ENCODE measurements at places on chromosomes 5 and 9. TPM values are rescaled to one million over a fixed set of nuclear protein-coding genes. Genes with fewer than 3 reads are reported as not detected.
A peak's percentile ranks its signal among the peaks of the same experiment; 100 is the strongest.

- no peaks in the 10 kb centered on the region for H3K27me3 ChIP-seq
- no peak overlapping the region for H3K27ac ChIP-seq
- DNase-seq, result no peak
Observed at GRCh38 chr9:18799428-18799827, 233.6 kb downstream of the SAXO1 start.

GRCh38 chr5:94564812-94565211 is 53.6 kb downstream of the KIAA0825 start:
- no peaks in the 10 kb centered on the region for H3K27me3 ChIP-seq
- DNase-seq, result no peak
- H3K4me1 ChIP-seq, result peaks cover 1% of the 10 kb centered on the region
- H3K27ac ChIP-seq, result no peak overlapping the region
- H3K36me3 ChIP-seq, result no peaks in the 10 kb centered on the region

DNA sequence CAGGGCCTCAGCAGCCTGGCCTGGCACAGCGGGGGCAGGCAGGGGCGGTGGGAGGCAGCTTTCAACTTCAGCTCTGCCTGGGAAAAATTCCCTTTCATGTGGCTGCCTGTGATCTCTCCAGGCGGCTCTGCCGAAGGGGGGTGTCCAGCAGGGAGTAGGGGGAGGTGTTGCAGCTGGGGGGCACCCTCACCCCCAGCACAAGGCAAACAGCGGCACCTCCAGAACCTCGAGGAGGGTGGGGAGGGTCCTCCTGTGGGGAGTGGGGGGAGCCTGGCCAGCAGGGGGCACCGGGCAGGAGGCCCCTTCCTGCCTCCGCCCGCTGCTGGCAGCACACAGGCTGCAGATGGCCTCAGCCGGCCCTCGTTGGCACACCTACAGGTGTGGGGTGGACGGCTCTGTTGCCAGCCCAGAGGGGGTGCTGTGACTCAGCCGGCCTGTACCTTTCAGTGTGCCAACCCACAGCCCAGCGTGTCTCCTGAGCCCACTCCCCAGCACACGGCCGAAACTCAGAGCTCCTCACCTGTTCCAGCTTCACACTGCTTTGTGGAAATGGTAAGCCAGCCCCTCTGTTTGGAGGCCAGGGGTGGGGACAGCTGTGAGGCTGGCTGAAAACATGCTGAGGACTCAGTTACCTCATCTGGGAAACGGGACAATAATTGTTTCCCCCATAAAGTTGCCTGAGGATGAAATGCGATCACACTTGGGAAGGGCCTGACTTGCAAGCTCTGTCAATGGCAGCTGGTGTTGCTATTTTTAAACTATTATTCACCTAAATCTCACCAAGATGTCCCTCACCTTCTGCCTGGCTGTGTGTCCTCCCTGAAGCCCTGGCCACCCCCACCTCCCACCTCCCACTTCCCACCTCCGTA is 37.0 kb downstream of the CXXC5 start:
- no peak for DNase-seq
- no peaks in the 10 kb centered on the region for H3K27me3 ChIP-seq
- H3K4me3 ChIP-seq, result no peak overlapping the region
- peak overlapping the region; percentile 76 for H3K27ac ChIP-seq
- peaks cover 43% of the 10 kb centered on the region for H3K36me3 ChIP-seq

GRCh38 chr9:15622318-15622971 is 69.6 kb downstream of the CCDC171 start:
- H3K27ac ChIP-seq, result no peak overlapping the region
- no peaks in the 10 kb centered on the region for H3K27me3 ChIP-seq
- no peak overlapping the region for H3K4me3 ChIP-seq
- peaks cover 4% of the 10 kb centered on the region for H3K36me3 ChIP-seq

GRCh38 chr5:86542532-86542931 is 75.2 kb upstream of the COX7C start:
- H3K4me3 ChIP-seq, result no peak overlapping the region
- no peak overlapping the region for H3K27ac ChIP-seq
- H3K4me1 ChIP-seq, result no peaks in the 10 kb centered on the region
- H3K27me3 ChIP-seq, result peaks cover 2% of the 10 kb centered on the region
- H3K36me3 ChIP-seq, result no peaks in the 10 kb centered on the region

GRCh38 chr5:146399481-146399880 is 47.7 kb upstream of the TCERG1 start:
- H3K27me3 ChIP-seq, result peaks cover 33% of the 10 kb centered on the region
- H3K4me1 ChIP-seq, result no peaks in the 10 kb centered on the region
- no peaks in the 10 kb centered on the region for H3K36me3 ChIP-seq
- no peak overlapping the region for H3K4me3 ChIP-seq

DNA sequence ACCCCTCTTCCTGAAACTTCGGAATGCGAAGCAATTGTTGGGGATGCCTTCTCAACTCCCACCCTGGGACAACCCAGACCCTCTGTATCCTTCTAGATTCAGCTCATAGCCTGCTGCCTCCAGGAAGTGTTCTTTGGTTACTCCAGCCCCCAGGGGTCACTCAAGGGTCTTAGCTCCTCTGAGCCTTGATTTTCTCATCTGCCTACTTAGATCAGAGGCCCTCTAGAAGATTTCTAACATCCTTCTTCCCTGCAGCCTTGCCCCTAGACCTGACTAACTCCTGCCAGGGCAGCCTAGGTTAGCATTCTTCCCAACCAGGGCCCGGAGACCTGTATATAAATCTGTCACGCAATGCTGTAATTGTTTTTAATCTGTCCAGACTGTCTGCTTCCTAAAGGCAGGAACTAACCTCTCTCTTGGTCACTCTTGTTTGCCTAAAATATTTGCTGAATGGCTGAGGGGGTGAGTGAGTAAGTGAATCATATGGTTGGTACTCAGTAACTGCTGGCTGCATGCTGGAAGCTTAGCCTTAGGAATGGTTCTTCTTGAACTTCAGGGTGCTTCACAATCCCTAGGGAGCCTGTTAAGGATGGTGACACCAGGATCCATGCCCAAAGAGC is 8.2 kb downstream of the GALNT10 start:
- H3K4me3 ChIP-seq, result peak overlapping the region; percentile 14
- peak overlapping the region; percentile 85 for H3K27ac ChIP-seq
- H3K36me3 ChIP-seq, result peaks cover 34% of the 10 kb centered on the region
- no peak for DNase-seq
- peaks cover 81% of the 10 kb centered on the region for H3K4me1 ChIP-seq
- no peaks in the 10 kb centered on the region for H3K27me3 ChIP-seq

DNA sequence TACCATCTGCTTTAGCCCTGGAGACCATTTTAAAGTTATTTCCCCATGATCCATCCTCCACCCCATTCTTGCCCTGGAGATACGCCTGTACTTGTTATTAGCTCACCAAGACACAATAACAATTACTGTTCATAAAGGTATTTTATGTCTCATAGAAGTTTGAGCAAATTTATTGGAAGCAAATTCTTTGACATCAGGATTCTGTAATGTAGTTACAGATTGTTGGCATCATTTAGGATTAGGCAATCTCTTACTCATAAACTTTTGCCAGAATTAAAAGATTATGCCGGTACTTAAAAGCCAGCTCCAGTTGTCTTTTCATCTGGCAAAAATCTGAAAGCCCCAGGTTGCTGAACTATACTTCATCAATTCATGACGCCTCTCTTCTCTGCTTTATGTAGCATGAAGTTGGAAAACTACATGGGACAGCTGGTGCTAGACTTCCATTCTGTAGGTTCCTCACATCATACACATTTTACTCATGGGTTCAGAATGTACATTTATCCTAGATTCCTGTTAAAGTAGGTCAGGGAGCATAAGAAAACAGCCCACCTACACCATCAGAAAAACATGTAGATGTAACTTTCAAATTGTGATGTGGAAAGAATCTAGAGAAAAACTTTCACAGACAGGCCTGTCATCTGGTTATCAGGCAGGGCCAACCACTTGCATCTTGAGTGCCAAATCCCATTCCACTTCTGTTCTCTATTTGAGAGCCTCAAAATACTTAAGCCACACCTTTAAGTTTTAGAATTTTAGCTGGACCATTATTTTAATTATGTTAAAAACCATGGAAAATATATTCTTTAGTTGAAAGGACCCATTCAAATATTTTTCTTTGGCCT is 14.0 kb downstream of the ATP10B start:
- H3K27me3 ChIP-seq, result no peaks in the 10 kb centered on the region
- no peaks in the 10 kb centered on the region for H3K36me3 ChIP-seq
- H3K4me3 ChIP-seq, result no peak overlapping the region
- DNase-seq, result no peak
- H3K4me1 ChIP-seq, result no peaks in the 10 kb centered on the region

DNA sequence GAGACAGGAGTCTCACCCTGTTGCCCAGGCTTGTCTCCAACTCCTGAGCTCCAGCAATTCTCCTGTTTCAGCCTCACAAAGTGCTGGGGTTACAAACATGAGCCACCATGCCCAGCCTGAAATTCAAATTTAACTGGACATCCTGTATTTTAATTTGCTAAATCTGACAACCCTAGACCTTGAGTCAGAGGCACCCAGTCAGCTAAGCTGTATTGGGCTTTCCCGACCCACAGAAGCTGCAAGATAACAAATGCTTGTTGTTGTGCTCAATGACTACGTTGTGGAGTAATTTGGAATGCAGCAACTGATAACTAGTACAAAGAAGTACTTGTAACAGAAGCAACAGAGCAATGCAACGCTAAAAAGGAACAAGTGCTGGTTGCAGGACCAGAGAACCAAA is 533.1 kb downstream of the NTRK2 start:
- no peak overlapping the region for H3K27ac ChIP-seq
- H3K27me3 ChIP-seq, result no peaks in the 10 kb centered on the region
- H3K4me3 ChIP-seq, result no peak overlapping the region
- DNase-seq, result no peak
- H3K4me1 ChIP-seq, result peaks cover 11% of the 10 kb centered on the region

HRCT1 gene
- 3.7 TPM for total RNA-seq

PCDHGB6 gene
- 71.5 TPM for total RNA-seq

PAPPA gene
- 214 TPM for total RNA-seq

ACOT12 gene
- not detected for total RNA-seq

DIPK1B gene
- 11.4 TPM for total RNA-seq

Data from osteocyte (in vitro differentiated cells).